HFF-Myc (cell line): ENCODE measurements at places on chromosomes 6 and 20.
A peak's percentile ranks its signal among the peaks of the same experiment; 100 is the strongest.

- no peak for DNase-seq
Measured at GRCh38 chr6:123810214-123810613, 6.5 kb downstream of the NKAIN2 start.

GRCh38 chr20:7136886-7137285 lies 369.4 kb downstream of the BMP2 start:
- DNase-seq, result no peak

DNA sequence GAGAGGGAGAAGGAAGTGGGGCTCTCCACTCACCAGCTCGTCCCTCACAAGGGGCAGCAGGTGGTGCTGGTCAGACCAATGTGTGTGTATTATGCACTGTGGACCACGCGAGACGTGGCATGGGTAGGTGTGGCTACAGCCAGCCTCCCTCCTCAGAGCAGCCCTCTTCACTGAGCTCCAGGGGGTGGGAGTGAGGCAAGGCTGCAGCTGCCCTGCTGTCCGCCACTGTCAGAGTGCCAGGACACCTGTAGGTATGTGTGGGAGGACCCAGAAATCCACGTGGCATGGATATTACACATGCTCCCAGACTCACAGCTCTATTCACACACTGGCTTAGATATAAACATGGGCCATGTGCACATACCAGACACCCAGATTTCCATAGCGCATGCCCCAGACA lies 90.3 kb downstream of the VEGFA start:
- no peak for DNase-seq

GRCh38 chr6:45816674-45817297 lies 198.9 kb downstream of the CLIC5 start:
- peak; percentile 11 for DNase-seq

- DNase-seq, result no peak
Measured at GRCh38 chr20:1625083-1625690, 5.4 kb upstream of the SIRPB1 start.

GRCh38 chr6:109292420-109292819 lies 89.8 kb downstream of the CD164 start:
- no peak for DNase-seq

GRCh38 chr6:129659590-129660345 lies 50.2 kb downstream of the ARHGAP18 start:
- DNase-seq, result no peak

GRCh38 chr6:107743311-107743710 lies 80.8 kb downstream of the SCML4 start:
- no peak for DNase-seq

DNA sequence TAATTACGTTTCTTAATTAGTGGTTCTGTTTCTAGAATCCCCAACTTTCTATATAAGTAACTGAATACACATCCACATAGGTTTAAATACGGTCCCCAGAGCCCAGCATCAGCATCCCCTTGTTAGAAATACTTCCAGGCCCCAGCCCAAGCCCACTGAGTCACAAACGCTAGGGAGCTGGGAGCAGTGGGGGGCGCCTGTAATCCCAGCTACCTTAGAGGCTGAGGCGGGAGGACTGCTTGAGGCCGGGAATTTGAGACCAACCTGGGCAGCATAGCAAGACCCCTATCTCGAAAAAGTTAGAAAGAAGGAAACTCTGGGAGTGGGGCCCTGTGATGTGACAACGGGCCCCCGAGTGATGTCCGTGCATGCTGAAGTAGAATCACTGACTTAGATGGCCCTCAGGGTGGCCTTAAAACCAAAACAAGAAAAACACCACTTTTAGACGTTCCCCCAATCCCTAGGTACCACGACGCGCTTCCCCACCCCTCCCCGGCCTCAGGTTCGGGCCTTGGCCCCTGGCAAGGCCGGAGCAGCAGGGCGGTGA lies 1.3 kb upstream of the PPP1R3G start:
- no peak for DNase-seq

DNA sequence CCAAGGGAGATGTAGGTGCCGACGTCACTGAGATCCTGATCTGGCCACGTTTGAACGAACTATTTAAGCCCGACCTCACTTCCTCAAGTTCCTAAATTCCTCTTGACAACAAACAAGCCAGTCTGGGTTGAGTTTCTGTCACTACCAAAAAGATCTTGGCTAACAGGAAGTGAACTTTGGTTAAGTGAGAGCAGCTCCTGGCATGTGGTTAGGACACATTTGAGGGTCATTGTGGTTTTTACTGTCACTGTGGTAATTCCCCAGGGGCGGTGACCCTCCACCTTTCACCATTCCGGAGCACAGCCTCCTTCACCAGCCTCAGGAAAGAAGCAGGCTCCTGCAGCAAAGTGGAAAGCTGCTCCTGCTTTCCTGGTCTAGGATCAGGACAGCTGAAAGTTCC lies 43.1 kb upstream of the ZNF831 start:
- no peak for DNase-seq

DNA sequence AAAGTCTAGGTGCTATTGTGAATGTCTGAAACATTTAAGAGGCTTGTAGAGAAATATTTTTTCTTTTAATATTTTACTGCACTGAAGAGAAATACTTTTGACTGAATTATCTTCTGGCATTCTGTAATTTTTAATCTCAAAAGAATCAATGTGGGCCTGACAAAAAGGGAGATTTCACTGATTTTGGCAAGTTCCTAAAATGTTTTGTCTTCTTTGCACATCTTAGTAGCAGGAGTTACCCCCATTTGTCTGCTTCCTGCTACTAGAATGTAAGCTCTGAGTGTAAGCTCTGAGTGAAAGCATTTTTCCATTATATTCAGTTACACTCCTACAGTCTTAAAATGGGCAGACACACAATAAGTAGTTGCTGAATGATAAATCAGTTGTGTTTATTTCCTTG lies 31.1 kb downstream of the HDAC2 start:
- no peak for DNase-seq

- DNase-seq, result no peak
Measured at GRCh38 chr6:130848945-130849344, 21.7 kb downstream of the SMLR1 start.

GRCh38 chr6:6806844-6807518 lies 218.5 kb downstream of the LY86 start:
- DNase-seq, result no peak
